ENCODE measurements at places on chromosomes 3 and 15.

- no peak for DNase-seq
Measured at GRCh38 chr3:190072856-190073255, 47.8 kb downstream of the P3H2 start.

DNA sequence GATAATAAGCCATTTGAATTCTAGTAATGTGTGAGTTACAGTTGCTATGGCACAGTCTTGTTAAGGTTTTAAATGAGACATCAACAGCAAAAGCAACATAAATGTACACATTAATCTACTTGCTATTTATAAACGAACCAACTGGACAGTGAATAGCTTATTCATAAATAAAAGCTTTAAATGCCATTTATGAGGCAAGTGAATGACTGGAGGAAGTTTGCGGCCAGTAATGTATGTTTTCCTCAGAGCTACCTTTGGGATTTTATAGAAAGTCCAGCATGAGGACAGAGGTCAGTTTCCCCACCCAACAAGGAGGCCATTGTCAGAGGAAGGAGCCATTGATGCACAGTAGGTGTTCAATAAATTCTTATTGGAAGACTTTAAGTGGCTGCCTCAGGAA lies 48.0 kb upstream of the PXYLP1 start:
- DNase-seq: no peak

DNA sequence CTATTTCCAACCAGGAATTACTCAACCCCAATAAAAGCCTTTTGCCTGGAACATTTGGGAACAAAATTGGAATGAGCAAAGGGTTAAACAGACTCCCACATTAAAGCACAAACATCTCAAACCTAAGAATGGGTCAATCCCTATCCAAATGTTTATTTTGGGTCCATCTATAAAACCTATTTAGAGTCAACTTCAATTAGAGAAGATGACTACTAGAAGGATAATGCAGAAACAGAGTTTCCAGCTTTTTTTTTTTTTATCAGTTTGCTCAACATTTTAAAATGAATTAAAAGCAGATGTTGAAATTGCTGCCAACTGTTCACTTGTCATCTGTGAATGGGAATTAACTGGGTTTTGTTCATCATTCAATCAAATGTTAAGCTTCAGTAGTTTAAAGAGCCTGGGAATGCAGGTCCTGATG lies 4.1 kb upstream of the TBC1D23 start:
- DNase-seq: no peak

- no peak for DNase-seq
Measured at GRCh38 chr3:111668326-111668725, 73.2 kb upstream of the ZBED2 start.

GRCh38 chr3:106208967-106209366 lies 340.2 kb upstream of the CBLB start:
- DNase-seq: no peak

DNA sequence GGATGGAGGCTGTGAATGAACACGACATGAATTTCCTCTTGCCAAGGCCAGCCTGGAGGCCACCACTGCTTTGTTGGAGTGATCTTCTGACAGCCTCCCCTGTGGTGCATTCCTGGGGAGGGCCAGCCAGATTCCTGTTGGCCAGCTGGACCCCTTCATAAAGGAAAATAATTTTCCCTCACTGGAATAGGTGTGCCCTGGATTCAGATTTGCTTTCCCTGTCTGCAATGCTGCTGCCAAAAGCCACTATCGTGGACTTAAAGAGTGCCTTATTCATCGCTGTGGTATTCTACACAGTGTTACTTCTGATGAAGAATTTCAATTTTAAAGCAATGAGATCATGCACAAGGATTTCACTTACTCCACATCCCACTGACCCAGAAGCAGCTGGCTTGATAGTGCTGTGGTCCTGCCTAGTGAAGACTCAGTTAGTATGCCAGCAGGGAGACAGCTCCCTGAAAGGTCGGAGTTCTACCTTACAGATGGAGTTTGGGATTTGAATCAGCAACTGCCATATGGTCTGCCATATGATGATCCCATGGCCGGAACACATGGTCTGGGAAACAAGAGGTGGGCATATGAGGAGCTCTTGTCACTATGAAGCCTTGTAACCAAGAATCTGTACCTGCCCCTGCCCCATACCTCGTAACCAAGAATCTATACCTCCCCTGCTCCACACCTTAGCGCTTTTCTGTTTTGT lies 145.2 kb downstream of the KLF13 start:
- DNase-seq: peak; percentile 87

DNA sequence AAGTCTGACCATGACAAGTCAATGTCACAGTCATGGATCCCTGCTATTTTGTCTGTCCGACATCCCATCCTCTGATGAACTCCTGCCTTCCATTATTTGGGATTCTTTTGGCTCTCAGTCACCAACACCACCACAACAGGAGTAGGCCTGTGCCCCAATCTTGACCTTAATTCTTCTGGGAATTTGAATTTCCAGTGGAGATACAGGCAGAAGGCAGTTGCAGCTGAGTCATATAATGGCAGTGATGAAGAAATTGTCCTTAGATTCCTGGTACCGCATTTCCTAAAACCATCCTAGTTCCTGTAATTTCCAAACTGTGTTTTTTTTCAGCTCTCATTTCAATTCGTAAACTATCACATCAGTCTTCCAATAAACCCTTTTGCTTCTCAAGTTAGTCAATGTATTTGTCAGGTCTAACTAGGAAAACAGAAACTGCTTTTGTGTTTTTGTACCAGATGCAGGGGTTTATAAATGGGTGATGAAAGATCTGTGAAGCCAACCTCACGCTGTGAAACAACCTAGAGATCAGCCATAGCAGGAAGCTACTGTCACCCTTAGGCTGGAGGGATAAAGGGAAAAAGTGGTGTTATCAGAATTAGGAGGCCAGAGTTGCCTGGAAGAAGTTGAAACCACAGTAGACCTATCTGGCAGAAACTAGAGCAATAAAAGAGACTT lies 126.3 kb upstream of the TMEM108 start:
- no peak for DNase-seq

DNA sequence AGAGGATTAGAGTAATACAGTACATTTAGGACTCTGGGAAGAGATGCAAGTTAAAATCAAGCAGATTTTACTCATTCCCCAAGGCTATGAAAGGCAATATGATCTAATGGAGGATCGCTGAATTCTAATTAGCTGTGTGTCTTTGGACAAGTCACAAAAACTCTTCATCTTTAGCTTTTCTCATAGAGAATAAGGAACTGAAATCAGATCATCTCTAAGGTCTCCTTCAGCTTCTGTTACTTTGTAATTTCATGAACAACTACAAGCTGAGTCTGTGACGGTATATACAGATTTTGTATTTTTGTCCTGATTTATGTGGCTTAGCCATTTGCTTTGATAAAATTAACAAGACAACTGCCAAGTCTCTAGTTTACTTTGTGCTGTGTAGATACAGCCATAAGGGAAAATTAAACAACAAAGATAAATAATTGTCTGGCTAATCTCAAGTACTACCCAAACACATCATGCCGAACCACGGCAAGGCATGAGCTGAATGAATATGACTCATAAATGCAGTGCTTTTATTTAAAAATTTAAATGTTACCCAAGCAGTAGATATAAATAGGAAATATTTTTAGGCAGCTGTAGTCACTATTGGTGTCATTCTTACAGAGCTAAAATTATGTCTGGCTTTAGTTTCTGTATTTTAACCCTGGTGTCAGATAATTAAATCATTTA lies 81.5 kb downstream of the GAP43 start:
- DNase-seq: no peak

GRCh38 chr15:69713726-69714559 lies 261.3 kb downstream of the RPLP1 start:
- no peak for DNase-seq

- DNase-seq: no peak
Measured at GRCh38 chr15:91113030-91113429, 13.0 kb downstream of the SV2B start.

DNA sequence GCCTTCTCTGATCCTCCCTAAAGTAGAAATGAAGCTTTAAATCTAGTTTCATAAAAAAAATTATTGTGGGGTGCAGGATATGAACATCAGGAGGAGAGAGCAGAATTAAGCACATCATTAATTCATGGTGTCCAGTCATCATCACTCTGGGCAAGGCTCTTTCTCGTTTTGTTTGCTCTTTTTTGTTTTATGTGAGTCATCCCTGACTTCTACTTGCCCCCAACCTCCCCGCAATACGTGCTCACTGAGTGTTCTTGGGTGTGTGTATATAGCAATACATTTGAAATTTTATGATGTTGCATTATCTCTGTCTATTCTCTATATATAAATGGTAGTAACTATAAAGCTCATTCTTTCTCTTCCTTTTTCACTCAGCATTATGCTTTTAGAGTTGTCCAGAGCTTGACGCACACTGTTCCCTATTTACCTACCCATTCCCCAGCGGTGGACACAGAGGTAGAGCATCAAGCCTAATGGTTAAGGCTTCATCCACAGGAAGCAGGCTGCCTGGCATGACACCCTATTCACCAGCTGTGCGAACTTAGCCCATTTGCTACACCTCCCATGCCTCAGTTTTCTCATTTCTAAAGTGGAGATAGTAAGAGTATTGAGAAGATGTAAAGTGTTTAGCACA lies 72.3 kb downstream of the CD200R1L start:
- DNase-seq: peak; percentile 90

GRCh38 chr3:59425942-59426341 lies 376.1 kb upstream of the CFAP20DC start:
- DNase-seq: no peak

- DNase-seq: no peak
Measured at GRCh38 chr3:43364494-43364893, 78.2 kb downstream of the SNRK start.

GRCh38 chr3:114506591-114507300 lies 212.9 kb downstream of the TIGIT start:
- no peak for DNase-seq

GRCh38 chr15:81322676-81323253 lies 1.2 kb downstream of the STARD5 start:
- peak; percentile 79 for DNase-seq

DNA sequence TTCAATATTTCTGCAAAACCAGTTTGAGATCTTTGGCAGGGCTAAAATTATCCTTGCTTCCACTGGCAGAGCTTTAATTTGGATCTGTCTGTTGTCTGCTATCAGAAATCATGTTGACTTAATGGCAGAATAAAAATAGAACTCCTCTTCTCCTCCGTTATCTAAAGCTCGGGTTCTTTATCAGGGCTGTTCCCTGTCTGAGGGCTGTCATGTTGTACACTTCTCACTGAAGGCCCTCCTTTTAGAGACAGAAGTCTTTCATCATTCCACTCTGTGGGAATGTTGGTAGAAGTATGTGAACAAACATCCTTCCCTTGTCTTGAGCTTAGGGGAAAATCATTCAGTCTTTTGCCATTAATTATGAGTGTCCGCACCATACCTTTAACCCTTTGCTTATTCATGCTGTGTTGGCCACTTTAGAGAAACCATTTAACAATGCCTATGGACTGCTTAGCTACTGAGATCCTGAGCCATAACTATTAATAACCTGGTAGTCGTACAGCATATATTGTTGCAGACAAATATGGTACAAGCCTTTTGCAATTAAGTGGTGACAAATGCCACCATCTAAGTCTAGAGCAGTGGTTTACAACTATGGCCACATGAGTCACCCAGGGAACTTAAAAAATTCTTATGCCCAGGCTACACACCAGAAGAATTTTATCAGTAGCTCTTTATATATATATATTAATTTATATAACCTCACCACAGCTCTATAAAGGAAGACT lies 226.0 kb upstream of the TPM1 start:
- no peak for DNase-seq

DNA sequence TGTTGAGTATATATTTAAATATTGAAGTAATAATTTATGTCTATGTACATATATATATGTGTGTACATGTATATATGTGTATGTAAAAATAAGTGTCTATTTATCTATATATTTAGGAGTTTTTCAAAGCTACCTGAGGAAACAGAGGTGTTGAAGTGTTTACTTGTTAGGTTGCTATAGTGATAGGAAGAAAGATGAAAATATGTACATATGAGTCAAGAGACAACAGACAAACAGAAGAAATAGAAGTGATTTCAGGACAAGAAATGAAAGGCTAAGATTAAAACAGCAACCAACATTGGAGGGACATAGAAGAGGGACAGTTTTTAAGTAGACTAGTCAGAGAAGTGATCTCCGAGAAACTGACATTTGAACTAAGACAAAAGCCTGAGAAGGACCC lies 11.1 kb downstream of the IL1RAP start:
- DNase-seq: no peak

GRCh38 chr3:124353691-124354090 lies 361.8 kb upstream of the ROPN1 start:
- DNase-seq: no peak

DNA sequence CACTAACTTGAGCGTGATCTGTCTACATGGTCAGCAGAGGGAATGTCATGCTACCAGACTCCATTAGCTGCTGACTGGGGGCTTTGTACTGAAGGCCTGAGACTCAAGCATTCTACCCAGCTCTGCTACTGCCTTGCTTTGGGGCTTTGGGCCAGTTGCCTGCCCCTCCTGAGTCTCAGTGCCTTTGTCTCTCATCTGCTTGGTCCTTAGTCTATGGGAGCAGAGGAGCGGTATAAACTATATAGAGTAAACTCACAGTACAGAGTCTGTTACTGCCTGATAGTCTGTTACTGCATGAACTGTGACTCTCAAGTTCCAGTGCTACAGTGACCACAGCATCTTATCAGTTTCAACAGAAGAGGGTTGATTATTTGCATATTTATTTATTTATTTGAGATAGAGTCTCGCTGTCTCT lies 38.5 kb upstream of the C15orf39 start:
- no peak for DNase-seq

All from foreskin keratinocyte (primary cell).